ENCODE measurements at places on chromosomes 2 and 18.

GRCh38 chr18:515156-515815, 14.8 kb upstream of the COLEC12 start:
- DNase-seq, result no peak

GRCh38 chr2:27727257-27727656, 44.3 kb upstream of the MRPL33 start:
- no peak for DNase-seq

DNA sequence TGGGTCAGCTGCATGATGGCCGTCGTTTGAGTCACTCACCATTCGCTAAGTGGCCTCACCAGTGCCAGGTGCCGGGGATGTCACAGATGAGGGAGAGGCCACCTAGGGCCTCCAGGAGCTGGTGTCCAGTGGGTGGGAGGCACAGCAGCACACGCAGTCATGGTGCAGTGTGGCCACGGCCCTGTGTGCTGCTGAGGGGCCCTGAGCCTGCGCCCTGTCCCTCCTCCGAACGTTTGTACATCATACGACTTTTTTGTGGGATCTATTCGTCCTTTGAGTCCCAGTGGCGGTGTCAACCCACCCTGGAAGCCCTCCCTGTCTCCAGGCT, 30.1 kb upstream of the ODC1 start:
- DNase-seq, result no peak

- no peak for DNase-seq
These were observed 248.8 kb downstream of the AGPS start for GRCh38 chr2:177641331-177641730.

DNA sequence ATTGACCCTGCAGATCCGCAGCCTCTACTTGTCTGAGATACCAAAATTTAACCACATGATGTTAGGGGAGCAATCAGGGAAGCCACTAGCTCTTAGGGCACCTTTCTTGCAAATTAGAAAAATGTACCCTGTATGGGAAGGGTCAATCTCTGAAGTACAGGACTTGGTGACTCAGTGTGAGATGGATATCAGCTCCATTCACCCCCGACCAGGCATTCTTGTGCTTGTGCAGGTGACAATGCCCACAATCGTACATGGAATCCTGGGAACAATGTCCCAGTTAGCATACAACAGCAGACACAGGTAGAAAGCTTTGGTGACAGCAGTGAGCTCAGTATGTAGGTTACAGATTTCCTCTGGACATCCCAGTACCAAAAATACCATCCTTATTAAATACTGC, 137.7 kb upstream of the ITGB6 start:
- DNase-seq, result no peak

GRCh38 chr18:68176901-68177300, 538.0 kb downstream of the TMX3 start:
- DNase-seq, result no peak

DNA sequence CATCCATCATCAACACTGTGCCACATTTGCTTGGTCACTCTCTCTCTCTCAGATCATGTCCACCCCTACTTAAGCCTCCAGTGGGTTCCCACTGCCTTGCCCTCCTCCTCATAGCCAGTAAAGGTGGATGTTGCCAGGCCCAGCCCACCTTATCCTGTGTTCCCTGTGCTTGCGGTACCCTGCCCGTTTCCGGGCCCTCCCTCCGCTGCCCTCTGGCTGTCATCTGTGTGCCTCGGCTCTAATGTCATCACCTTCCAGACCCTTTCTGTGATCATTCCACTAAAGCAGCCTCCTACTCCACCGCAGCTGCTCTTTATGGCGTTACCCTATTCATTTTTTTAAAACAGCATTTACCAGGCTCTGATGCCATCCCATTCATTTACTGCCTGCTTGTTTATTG, 305.7 kb upstream of the SKOR2 start:
- DNase-seq, result no peak

Data from body of pancreas (tissue), 4 donors.